Stimulated activated CD8-positive, alpha-beta memory T cell treated with anti-CD3 and anti-CD28 coated beads, Interleukin-7, amount 100 ng/mL, for 1 hour (primary cell): ENCODE measurements at places on chromosomes 4 and X.

DNA sequence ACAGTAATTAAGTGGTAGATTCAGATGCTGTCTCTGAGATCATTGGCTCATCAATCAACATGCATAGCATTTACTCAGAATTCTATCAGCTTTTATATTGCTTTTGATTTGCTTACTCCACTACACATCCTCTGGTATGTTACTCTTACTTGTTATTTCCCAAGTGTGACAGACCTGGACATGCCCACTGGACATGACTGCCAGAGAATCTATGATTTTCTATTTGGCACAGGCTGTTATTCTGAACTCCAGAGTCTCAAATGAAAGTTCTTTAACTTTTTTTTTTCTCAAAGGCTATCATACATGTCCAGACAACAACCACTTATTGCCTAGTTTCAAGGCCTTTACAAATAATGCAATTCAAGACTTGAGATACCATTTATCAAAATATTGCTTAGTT, 116.1 kb upstream of the ARHGAP24 start:
- DNase-seq: no peak

DNA sequence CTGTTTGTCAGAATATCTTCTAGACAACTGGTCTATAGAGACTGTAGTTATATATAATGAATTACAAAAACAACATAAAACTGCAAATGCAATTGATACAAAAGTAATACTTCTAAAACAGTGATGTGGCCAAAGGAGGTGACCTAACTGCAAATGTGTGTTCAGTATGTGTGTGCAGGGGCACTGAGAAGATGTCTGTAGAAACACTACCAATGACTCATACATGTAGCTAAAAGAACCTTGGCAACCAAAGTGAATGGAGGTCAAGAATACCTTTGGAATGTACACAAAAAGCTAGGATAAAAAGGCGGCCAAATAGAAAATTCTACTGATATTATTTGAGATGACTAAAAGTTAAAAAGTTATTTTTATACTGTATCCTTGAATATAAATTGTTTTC, 261.8 kb downstream of the CAMK2D start:
- no peak for DNase-seq

- no peak for DNase-seq
Observed at GRCh38 chrX:66203114-66203513, 39.1 kb downstream of the HEPH start.

DNA sequence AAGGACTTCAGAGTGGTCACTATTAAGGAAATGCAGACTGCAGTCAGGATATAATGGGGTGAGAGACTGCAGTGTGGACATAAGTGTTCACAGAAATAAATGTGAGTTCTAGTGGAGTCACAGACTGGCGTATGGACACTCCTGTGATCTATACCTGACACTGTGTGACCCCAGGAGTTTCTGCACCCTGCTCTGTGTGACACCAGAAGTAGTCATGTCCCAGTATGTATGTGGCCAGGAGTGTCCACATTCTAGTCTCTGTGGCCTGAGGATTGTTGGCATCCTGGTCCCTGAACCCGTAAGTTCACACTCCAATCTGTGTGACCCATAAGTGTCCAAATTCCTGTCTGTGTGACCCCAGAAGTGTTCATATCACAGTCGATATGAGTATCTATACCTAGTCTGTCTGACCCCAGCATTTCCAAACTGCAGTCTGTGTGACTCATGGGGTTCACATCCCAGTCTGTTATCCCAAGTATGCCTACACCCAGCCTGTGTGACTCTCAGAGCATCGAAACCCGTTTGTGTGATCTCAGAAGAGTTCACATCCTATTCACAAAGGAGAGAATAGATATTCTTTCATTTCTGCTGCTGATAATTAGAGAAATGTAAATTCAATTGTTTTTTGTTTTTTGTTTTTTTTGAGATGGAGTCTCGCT, 16.3 kb downstream of the WDR13 start:
- DNase-seq: no peak

- DNase-seq: no peak
Observed at GRCh38 chr4:120316416-120316815, 249.8 kb upstream of the MAD2L1 start.

- DNase-seq: no peak
Observed at GRCh38 chr4:36502350-36502749, 220.9 kb downstream of the DTHD1 start.

DNA sequence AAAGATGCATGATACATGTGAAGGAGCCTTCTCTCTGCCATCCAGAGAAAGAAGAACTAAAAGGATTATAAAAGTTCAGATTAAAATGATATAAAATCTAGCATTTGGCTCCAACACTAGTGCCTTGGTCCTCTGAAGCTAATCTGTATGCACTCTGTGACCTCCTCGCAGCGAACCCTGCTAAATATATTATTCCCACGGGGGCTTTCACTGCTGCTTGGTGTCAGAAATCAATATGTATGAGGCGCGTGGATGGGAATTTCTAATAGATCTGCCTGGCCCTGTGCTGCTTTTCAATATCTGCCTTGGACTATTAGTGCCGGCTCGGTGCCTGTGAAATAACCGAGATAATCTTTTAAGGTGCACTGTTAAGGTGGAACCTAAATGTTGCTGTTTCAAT, 69.7 kb downstream of the CXXC4 start:
- no peak for DNase-seq

DNA sequence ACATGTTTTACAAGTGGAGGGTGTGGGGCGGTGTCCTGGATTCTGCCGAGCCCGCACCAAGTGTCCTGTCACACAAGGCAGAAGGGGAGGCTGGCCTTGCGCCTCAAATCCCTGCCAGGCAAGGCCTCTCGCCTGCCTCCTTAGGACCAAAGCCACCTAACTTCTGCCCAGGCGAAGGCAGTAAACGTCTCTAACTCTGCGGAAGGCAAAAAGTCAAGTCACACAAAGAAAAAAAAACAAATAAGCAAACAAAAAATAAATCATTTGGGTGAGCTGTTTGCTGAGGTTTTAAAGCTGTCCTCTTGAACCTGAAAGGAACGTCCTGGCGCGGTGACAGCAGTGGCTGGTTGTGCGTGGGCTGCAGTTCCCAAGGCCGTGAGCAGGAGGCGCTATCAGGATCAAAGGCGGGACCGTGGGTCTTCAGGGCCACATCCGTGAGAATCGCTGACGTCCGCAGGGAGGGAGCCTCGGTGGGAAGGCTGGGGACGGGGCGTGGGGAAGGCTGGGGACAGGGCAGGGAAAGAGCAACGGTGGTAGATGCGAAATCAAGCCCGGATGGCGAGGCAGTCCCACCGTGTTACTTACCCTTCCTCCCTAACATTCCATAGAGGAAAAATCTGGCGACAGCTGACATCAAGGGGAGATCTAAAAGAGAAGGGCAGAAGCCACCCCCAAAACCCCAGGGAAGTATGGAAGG, 99.1 kb downstream of the TRAPPC11 start:
- DNase-seq: no peak

GRCh38 chr4:81199831-81200230, 15.2 kb downstream of the PRKG2 start:
- no peak for DNase-seq

DNA sequence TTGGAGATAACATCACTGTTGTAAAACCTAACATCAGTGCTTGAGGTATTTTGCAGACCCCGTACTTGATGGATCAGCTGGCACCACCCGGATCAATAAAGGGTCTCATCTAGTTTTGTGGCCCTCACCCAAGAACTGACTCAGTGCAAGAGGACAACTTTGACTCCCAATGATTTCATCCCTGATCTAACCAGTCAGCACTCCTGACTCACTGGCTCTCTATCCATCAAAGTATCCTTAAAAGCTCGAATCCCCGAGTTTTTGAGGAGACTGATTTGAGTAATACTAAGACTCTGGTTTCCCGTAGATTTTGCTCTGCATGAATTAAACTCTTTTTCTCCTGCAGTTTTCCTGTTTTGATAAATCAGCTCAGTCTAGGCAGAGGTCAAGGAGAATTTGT, 2498.1 kb downstream of the PCDH7 start:
- no peak for DNase-seq

DNA sequence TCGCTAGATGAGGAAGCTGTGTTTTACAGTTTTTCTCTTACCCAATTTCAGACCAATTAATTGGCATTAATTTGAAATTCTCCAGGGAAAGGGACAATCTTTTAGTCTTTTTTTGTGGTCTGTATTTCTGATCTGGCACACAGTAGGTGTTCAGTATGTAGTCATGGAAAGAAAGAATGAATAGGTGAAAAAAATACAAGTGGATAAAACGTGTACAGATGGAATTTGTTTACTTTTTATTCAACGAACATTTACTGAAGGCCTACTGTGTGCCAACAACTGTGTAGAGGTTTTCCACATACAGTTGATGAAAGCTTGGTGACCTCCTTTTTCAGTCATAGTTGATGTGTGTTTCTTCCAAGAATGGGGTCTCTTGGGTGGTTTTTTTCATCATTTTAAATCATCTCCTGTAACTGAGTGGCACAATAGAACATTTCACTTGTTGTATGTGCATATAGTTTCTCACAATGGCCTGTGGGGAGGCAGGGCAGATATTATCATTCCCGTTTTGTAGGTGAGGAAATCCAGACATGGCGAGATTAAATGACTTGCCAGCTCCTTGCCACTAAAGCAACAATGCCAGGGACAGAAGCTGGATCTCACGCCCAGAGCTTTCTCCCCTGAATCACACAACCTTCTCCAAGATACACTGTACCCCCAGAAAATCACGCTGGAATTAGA, 102.4 kb downstream of the CEP135 start:
- no peak for DNase-seq

DNA sequence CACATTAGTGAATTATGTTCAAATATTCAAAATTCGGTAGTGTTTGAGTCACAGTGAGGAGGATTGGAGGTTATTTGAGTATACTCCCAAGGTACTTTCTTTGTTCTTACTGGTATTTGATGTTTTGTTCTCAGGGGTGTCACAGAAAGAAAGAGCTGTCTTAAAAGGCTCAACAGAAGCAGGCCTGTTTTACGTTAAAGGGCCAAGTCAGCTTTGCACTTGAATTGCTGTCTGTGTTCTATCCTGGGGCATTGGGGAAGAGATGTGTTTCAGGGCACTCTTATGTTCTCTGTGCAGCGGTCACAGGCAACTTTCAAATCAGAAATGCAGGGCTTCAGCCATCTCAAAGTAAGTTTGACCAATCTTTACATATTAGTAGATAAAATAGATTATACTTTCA, 1113.1 kb upstream of the LCORL start:
- DNase-seq: no peak

- no peak for DNase-seq
Observed at GRCh38 chr4:147284256-147284835, 196.6 kb upstream of the EDNRA start.

GRCh38 chr4:52704661-52705060, 45.6 kb upstream of the USP46 start:
- no peak for DNase-seq

DNA sequence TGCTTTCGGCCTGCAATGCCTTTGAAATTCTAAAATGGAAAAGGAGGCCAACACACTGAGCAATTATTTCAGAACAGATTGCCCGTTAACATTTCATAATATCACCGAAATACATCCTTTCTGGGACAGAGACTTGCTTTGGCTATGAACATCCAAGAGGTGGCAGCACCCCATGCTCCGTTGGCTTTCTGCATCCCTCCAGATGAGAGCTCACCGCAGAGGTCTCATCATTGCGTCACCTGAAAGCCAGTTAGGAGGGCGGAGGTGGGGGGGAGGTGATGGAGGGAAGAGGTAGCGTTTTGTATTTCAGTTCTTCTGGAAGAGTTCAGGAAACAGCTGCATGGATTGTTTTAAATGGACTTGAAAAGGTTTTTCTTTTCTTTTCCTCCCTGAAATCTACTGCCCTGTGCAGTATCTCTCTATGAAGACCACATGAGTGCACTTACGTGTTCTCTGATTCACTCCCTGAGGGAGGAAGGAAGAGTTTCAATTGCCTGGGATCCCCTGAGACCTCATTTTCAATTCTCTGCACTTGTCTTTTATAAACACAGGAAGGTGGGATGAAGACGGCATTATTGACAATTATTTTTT, 166.8 kb upstream of the PGRMC2 start:
- DNase-seq: peak; percentile 2

- DNase-seq: no peak
Observed at GRCh38 chr4:44713125-44713524, 13.2 kb downstream of the GNPDA2 start.

DNA sequence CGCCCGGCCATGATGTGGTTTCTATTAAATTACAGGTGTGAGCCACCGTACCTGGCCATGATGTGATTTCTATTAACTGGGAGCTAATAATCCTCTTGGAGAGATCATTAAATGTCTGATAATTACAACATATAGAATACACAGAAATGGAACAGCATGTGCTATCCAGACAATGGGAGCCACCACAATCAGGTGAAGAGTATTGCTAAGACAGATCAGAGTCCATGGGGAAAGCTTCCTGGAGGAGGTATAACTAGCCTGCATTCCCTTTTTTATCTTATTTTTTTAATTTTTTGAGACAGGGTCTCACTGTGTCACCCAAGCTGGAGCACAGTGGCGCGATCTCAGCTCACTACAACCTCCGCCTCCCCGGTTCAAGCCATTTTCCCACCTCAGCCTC, 146.8 kb downstream of the CHRNA9 start:
- DNase-seq: no peak

GRCh38 chr4:163493643-163494359, 689 bp upstream of the TMA16 start:
- no peak for DNase-seq

DNA sequence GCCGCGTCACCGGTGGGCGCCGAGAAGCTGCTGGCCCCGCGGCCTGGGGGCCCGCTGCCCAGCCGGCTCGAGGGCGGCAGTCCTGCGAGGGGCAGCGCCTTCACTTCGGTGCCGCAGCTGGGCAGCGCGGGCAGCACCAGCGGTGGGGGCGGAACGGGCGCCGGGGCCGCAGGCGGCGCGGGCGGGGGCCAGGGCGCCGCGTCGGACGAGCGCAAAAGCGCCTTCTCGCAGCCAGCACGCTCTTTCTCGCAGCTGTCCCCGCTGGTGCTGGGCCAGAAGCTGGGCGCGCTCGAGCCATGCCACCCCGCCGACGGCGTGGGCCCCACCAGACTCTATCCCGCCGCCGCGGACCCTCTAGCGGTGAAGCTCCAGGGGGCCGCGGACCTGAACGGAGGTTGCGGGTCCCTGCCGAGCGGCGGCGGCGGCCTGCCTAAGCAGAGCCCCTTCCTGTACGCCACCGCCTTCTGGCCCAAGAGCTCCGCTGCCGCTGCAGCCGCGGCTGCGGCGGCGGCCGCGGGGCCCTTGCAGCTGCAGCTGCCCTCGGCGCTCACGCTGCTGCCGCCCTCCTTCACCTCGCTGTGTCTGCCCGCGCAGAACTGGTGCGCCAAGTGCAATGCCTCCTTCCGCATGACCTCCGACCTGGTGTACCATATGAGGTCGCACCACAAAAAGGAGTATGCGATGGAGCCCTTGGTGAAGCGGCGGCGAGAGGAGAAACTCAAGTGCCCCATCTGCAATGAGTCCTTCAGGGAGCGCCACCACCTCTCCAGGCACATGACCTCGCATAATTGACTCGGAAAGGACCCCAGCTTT, 5.6 kb downstream of the PRDM8 start:
- no peak for DNase-seq

DNA sequence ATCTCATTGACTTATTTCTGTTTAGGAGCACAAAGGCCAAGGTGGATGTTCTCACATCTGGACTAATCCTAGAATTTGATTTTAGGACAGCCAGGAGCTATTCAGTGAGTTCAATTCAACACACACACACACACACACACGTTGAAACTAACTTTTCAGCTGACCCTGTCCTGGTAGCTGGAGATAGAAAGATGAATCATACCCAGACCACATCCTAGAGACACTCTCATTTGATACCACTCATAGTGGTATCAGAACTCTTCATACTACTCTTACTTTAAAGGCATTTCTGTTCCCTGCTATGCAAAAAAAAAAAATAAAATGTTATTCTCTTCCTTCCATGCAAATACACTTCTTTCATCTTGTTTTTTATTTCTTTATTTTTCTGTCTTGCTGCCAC, 36.7 kb downstream of the KLF8 start:
- DNase-seq: no peak
